ENCODE measurements at places on chromosomes 11 and 22. TPM values are rescaled to one million over a fixed set of nuclear protein-coding genes. Genes with fewer than 3 reads are reported as not detected.

GRCh38 chr11:32448232-32448631 is 12.9 kb upstream of the WT1 start:
- no peak for DNase-seq

GRCh38 chr11:73372375-73372993 is 3.7 kb upstream of the RELT start:
- no peak for DNase-seq

GRCh38 chr22:24393848-24394247 is 33.6 kb upstream of the ADORA2A start:
- no peak for DNase-seq

- no peak for DNase-seq
Observed at GRCh38 chr11:35313066-35313759, 106.1 kb downstream of the SLC1A2 start.

GRCh38 chr22:44632541-44633396 is 69.2 kb upstream of the PRR5 start:
- DNase-seq: no peak

- peak; percentile 67 for DNase-seq
Observed at GRCh38 chr11:114081641-114082414, 22.3 kb downstream of the ZBTB16 start.

- no peak for DNase-seq
Observed at GRCh38 chr11:77400271-77400670, 73.6 kb downstream of the PAK1 start.

- DNase-seq: no peak
Observed at GRCh38 chr11:69893631-69894030, 74.4 kb upstream of the FGF3 start.

- no peak for DNase-seq
Observed at GRCh38 chr11:111456086-111456858, 55.9 kb downstream of the BTG4 start.

DNA sequence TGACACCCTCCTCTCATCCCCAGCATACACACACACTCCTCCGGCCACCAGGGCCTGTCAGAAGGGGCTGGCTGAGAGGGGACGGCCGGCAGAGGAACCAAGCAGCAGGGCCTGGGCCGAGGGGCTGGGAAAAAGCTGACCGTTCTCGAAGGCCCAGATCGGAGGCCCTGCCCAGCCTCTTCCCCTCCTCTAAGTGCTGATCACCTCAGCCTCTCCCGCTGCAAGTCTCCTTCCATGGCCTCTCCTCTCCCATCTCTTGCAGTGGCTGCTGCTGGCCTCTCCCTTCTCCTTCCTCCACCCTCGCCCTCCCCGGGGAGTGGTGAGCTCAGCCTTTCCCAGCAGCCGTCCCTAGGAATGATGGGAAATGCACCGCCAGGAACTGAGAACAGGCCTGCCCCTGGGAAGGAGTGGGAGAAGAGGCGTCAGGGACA is 39.6 kb downstream of the ARRB1 start:
- peak; percentile 91 for DNase-seq

DNA sequence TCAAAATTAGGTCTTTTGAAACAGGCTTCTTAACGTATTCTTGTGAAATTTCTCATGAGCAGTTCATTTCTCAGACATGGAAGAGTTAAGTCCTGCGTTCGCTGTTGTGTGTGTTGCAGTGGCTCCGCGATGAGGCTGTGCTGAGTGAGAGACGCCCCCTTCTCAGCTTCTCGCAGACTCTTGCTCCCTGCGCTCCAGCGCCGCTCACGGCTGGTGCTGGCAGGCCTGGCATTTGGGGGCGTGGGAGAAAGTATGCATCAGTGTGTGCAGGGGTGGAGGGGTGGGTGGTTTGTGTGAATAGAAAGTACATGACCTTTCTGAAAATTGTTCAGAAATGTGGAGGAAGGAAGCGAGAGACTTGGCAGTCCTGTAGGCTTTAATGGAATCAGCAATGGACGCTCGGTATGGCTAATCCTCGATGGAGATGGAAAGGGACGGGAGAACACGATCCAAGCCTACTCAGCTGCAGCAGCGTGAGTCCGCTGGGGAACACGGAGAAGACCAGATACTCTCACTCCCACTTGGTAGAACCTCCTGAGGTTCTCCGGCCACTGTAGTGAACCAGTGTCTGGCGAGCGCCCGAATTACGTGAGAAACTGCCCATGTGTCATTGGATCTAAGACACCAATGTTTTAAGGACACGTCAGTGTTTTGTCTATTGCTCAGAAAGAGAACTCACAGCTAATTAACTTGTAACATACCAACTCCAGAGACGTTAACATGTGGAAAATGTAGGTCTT is 5.9 kb downstream of the TAB1 start:
- DNase-seq: no peak

DNA sequence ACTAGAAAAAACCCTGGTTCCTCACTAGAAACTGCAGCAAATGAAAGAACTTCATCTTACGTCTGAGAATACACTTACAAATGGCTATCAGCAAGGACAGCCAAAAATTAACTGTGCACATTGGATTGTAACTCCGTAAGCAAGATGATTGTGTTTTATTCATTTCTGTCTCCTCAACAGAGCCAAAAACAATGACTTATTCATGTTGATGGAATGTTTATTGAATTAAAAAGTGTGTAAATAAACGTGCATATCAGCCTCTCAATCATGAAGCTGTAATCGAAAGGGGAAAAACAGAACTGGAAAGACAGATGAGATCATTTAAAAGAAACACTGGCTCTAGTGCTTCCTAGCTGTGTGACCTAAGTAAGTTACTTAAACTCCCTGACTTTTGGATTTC is 307.5 kb upstream of the ZC3H12C start:
- DNase-seq: no peak

- peak; percentile 98 for DNase-seq
Observed at GRCh38 chr22:21735200-21736083, at the start of gene YPEL1. YPEL1 (minus strand) TSS chr22:21735794; CDS start chr22:21710744, 25,050 bp downstream.

DNA sequence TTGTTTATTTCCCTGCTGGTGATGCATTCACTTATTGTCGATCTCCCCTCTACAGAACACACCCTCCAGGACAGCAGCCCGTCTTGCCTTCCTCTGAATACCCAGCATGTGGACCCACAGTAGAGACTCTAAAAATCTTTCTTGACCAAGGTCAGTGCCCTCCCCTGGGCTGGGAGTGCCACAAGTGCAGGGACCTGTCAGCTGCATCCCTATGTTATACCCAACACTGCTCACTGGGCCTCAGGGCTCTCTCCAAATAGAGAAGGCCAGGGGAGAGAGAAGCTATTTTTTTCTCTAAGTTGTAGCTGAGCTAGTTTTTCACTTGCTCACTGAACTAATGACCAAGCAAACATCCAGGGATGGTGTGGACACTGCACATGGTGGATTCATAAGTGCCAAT is 9.8 kb downstream of the KCNJ1 start:
- DNase-seq: peak; percentile 34

GRCh38 chr11:130096823-130097222 is 27.1 kb downstream of the APLP2 start:
- DNase-seq: no peak

GRCh38 chr22:20421507-20421874 is 16.1 kb downstream of the SCARF2 start:
- peak; percentile 20 for DNase-seq

- DNase-seq: no peak
Observed at GRCh38 chr11:109641549-109641948, 219.6 kb downstream of the C11orf87 start.

GRCh38 chr11:123590296-123590912 is 64.0 kb downstream of the SCN3B start:
- no peak for DNase-seq

GRCh38 chr11:2205981-2206690 is 34.5 kb upstream of the TH start:
- peak; percentile 45 for DNase-seq

The SLC22A8 gene
- total RNA-seq: not detected

The RAG2 gene
- total RNA-seq: not detected

The ACER3 gene
- 11.4 TPM for total RNA-seq

The TRIM66 gene
- 17.6 TPM for total RNA-seq

The SFI1 gene
- total RNA-seq: 15.3 TPM
